ENCODE measurements at places on chromosomes 2 and 18.

- DNase-seq, result no peak
Measured at GRCh38 chr2:20757405-20758090, 65.4 kb downstream of the LDAH start.

- no peak for DNase-seq
Measured at GRCh38 chr2:166404831-166405568, 29.3 kb upstream of the SCN9A start.

GRCh38 chr2:106566050-106566449, 78.9 kb downstream of the CD8B2 start:
- DNase-seq, result no peak

DNA sequence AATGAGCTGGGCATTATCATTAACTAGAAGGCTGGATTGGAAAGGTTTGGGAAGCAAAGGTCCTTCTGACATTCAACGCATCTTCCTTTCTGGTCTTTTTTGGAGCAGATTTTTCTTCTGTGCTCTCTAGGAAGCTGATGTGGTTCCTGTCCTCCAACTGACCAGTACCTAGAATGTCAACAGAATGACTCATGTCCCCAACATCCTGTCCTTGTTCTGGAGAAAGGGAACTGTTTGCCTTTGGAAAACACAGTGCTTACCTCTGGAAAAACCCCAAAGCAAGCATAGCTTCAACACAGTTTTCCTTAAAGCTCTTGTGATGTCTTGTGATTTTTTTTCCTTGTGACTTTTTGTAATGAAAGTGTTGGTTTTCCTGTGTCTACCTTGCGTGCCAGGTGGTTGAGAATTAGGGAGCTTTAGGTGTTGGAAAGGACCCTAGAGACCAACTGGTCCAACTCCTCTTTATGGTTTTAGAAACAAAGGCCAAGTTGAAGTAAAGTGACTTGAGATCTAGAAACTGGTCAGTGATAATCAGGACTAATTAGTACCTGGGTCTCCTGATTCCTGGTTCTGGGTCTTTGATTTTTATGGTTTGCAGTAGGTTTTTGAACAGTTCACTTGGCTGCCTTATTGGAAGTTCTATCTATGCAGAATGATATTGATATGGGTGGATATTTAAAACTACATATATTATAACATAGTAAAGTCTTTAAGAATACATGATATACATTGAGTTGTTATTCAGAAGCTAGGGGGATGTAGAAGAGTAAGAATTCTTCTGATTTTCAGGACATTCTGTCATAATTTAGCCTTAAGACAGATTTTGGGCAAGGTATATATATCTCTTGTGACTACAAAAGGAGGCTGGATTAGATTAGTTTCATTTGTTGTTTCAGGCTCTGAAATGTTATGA, 70.5 kb downstream of the FMNL2 start:
- DNase-seq, result no peak

- DNase-seq, result peak; percentile 83
Measured at GRCh38 chr2:233460726-233461441, 105.7 kb downstream of the USP40 start.

DNA sequence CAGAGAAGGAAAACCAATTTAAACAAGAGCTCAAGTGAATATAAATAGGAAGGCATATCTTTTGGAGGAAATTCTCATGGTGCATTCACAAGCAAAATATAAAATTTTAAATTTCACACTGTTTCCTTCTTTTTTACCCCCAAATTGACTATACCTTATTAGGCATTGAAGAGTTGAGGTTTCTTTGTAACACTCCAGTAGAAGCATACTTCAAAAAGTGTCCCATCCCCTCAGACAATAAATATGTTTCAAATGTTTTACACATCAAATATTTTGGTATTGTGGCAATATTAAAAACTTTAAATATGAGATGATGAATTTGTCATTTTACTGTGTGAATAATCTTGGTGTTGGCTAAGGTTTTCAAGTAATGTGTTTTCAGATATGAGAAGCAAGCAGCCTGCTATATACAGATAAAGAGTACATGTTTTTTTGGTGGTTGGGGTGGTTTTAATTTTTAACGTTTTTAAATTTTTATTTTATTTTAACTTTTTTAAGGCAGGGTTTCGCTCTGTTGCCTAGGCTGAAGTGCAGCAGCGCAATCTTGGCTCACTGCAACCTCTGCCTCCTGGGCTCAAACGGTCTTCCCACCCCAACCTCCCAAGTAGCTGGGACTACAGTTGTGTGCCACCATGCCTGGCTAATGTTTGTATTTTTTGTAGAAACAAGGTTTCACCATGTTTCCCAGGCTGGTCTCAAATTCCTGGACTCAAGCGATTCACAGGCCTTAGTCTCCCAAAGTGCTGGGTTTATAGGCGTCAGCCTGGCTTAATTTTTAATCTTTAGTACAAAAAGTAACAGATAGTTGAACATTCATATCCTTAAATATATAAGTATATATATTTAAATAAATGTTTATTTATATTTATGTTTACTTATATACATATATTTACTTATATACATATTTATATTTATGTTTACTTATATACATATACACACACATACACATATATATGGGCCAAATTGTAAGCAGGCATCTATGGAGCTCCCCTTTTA, 36.5 kb upstream of the DLX1 start:
- DNase-seq, result no peak

DNA sequence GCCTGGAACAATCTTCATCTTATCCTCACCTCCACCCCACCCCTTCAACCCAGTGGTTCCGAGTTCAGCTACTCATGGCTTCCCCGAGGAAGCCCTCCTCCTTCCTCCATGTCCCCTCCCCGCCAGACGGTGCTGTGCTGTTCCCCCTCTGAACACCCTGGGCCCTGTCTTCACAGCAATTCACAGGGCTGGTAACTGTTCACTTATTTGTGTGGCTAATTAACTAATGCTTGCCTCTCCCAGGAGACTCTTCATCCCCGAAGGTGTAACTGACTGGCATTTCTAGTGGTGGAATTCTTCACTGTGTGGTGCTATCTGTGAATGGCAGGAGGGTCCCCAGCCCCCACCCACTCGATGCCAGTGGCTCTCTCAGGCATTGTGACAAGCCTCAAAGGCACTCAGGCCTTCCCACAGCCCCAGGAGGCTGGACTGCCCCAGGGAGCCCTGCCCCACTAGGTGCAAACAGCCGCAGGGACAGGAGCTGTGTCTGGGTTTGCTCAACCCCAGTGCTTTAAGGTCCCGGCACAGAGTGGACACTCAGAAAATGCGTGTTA, 133.7 kb upstream of the ID2 start:
- no peak for DNase-seq
